ENCODE measurements at places on chromosomes 4 and X. TPM values are rescaled to one million over a fixed set of nuclear protein-coding genes. Genes with fewer than 3 reads are reported as not detected.

CACNA1F gene
- 0.42 TPM for total RNA-seq

KIT gene
- 18.7 TPM for total RNA-seq

ADGRG4 gene
- total RNA-seq = 0.32 TPM

CNGA2 gene
- total RNA-seq = not detected

FAM47B gene
- not detected for total RNA-seq

DCAF12L1 gene
- total RNA-seq = not detected

RPGR gene
- total RNA-seq = 21.8 TPM

TMEM255A gene
- total RNA-seq = 1.3 TPM

EGF gene
- 0.29 TPM for total RNA-seq

SLC2A9 gene
- 11.0 TPM for total RNA-seq

ADGRL3 gene
- total RNA-seq = 26.7 TPM

OPRPN gene
- not detected for total RNA-seq

GATA1 gene
- total RNA-seq = not detected

FAM53A gene
- total RNA-seq = 1.5 TPM

ENPEP gene
- total RNA-seq = 7.4 TPM

ZNF141 gene
- 29.7 TPM for total RNA-seq

CYP4V2 gene
- total RNA-seq = 43.2 TPM

GLRB gene
- total RNA-seq = 7.7 TPM

ARX gene
- not detected for total RNA-seq

AP1AR gene
- total RNA-seq = 17.9 TPM

NIPAL1 gene
- total RNA-seq = 1.1 TPM

FRYL gene
- 141 TPM for total RNA-seq

CDX4 gene
- total RNA-seq = not detected

SPACA5B gene
- total RNA-seq = not detected

TRIM2 gene
- 27.6 TPM for total RNA-seq

MAGEA12 gene
- total RNA-seq = not detected

NUP62CL gene
- 0.39 TPM for total RNA-seq

PLP2 gene
- 201 TPM for total RNA-seq

ABLIM2 gene
- total RNA-seq = 20.2 TPM

UCP1 gene
- not detected for total RNA-seq

ZNF711 gene
- 3.6 TPM for total RNA-seq

SLC25A31 gene
- total RNA-seq = not detected

ODAM gene
- total RNA-seq = not detected

ZBTB49 gene
- total RNA-seq = 4.9 TPM

GYPE gene
- total RNA-seq = 4.0 TPM

NSD2 gene
- 56.6 TPM for total RNA-seq

SYAP1 gene
- total RNA-seq = 36.3 TPM

CFI gene
- 33.7 TPM for total RNA-seq

NPY2R gene
- 0.13 TPM for total RNA-seq

L1CAM gene
- 4.3 TPM for total RNA-seq
